ENCODE measurements at places on chromosomes 13 and 19.

DNA sequence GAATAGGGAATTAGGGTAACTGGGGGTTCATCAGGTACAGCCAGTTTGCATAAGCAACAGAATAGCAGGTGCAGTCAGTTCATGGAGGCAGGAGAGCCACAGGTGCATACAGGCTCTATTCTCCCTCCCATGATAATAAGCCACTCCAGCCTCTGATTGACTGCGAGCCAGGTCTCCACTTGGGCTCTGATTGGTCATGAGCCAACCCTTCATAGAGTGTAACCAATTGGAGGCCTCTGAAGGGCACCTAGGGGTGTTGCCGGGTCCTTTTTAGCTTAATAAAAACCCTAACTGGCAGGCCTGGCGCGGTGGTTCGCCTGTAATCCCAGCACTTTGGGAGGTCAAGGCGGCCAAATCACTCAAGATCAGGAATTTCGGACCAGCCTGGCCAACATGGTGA, 8.7 kb upstream of the CKM start:
- DNase-seq: no peak

- DNase-seq: no peak
Measured at GRCh38 chr19:49976496-49976895, 15.5 kb upstream of the SIGLEC11 start.

DNA sequence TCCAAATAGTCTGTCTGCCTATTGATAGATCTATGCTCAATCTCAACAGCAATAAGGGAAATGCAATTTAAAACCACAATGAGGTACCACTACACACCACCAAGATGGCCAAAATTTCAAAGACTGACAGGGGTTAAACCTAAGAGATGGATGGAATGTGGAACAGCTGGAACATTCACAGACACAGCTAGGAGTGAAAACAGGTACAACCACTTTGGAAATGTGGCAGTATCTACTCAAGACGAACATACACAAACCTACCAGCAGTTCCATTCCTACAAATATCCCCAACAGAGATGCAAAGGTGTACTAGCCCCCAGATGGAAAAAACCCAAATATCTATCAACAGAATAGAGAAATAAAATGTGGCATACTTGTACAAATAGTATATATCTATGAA, 86.4 kb downstream of the TSC22D1 start:
- no peak for DNase-seq

DNA sequence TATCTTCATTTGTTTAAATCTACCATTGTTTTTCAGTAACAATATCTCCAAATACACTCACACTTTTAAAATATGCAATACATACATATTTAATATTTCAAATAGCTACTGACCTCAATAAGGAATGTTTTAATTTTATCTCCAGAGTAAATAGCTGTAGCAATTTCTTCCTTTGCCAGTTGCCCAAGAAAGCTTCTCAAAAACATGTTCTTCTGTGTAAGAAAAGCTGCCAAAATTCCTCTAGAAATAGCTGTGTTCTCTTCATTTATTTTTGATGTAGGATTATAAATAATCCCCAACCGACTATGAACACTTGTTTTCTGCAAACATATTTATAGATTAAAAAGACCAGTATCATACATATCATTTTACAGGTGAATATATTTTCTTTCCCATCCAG, 150.5 kb downstream of the UGGT2 start:
- no peak for DNase-seq

DNA sequence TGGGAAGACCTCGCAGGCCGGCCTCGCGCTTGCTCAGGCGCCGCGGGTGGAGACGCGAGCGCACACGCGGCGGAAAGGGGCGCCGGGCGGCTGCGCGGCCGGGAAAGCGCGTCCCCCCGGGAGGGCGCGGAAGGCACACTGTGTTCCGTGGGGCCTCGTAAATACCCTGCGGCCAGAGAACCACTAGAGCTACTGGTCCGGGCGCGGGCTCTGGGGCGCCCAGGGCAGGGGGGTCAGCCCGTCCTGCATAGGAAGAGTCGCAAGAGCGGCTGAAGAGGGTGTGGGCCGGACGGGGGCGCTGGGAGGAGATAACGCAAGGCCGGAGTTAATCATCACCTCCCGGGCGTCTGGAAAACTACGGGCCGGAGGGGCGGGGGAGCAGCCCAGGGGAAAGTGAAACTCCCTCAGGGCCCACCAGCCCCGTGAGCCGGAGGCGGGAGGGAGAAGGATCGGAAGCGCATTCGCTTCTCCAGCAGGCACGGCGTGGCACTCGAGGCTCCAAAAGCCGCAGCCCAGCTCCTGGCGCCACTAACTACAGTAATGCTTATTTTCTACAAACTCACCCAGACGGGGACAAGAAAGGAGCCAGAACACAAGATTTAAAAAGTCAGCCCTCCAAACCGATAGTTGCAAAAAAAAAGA, 1.1 kb upstream of the WBP4 start:
- DNase-seq: peak; percentile 87

GRCh38 chr19:58261600-58261967, 17.2 kb upstream of the ZNF8 start:
- no peak for DNase-seq

DNA sequence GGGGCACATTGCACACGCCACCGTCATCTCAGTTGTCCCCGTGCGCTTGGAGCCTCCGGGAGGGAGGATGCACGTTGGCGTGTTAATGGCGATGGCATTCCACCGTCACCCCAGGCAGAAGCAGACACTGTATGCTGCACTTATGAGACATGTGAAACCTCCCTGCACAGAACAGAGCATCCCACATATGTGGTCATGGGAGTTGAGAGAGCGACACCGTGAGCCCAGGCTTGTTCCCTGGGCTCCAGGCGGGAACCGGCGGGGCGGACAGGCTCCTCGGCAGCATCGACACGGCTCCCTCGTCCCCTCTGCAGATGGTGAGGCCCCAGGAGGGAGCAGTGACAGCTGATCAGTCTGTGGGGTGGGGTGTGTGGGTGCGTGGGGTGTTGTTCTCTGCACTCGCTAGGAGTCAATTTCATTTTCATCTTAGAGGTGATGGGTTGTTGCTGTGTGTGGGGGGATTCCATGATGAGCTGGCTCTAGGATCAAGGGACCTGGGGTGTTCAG, 40.4 kb downstream of the CRTC1 start:
- DNase-seq: no peak

GRCh38 chr13:33197541-33197971, 88.0 kb downstream of the STARD13 start:
- DNase-seq: no peak

GRCh38 chr13:23788459-23788858, 100.7 kb downstream of the MIPEP start:
- no peak for DNase-seq

GRCh38 chr13:35850569-35850968, 280.6 kb downstream of the DCLK1 start:
- DNase-seq: no peak

- DNase-seq: no peak
Measured at GRCh38 chr13:114140131-114140905, 7.9 kb upstream of the RASA3 start.

DNA sequence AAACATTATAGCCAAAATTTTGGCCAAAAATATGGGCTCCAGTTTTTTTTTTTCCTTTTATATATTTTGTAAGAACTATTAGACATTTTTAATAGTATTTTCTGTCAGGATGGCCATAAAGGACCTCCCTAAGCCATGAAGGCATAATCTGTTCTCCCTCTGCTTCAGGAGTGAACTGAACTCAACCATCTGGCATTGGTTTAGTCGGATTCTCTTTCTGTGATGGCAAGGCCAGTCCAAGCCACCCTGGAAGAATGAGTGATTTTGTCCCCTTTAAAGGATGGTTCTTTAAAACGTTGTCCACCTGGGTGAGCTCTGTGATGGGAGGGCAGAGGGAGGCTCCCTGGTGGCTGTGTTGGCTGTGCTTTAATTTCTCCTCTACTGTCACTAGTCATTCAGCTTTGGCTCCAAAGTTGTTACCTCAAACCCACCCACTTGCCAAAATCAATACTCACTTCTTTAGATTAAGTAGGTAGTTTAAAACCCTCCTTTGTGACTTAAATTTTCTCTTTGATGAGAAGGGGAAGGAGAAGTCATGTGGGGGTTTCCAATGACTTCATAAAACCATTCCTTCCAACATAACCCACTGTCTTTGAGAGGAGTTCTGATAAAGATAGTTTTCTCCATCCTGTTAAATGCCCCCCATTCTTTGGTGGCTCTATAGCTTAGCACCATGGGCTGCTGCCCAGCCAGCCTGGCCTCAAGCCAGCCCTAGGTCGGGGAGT, 4.4 kb downstream of the TNFRSF19 start:
- no peak for DNase-seq

DNA sequence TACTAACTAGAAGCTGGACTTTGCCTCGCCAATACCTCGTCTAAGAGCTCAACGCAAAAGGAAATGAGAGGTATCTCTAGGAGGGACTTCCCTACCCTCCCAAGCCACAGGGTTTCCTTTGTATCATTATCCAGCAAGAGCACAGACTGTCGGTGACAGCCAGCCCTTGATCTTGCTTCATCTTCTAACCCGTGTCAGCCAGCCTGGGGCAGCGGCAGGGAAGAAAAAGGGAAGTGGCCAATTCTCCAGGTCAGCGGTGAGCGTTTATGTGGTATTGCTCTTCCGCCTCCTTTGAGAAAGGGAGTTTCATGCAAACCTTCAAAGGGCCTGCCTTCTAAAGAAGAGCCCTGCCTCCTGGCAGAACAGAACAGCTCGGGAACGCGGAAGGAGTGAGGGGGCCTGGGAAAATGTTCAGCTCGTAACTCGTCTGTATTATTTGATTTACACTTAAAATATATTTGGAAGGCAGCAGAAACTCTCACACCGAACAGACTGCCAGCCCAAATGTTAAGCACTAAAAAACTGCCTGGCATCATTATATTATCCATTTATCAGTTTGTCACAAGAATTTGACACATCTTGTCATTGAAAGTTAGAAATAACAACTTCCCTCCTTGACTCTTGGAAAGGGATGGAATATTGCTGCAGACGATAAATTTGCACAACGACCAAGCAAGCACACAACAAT, 41.8 kb downstream of the EFNB2 start:
- no peak for DNase-seq

DNA sequence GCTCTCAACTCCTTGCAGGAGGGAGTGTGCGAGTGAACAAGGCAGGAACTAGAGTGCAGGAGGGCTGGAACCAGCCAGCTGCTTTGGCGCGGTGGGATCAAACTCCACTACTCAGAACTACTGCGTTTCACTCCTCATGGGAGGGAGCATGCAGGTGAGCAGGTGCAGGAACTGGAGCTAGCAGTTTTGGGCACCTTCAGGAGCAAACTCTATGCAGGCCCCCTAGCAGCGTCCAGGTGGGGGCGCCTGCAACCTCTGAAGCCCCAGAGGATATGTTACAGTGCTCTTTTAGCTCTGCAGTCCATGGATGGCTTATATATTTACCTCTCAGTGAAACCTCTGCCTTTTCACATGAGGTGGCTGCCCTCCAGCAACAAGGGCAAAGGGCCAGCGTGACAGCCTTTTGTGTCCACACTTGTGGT, 1303.4 kb downstream of the PCDH9 start:
- DNase-seq: no peak

DNA sequence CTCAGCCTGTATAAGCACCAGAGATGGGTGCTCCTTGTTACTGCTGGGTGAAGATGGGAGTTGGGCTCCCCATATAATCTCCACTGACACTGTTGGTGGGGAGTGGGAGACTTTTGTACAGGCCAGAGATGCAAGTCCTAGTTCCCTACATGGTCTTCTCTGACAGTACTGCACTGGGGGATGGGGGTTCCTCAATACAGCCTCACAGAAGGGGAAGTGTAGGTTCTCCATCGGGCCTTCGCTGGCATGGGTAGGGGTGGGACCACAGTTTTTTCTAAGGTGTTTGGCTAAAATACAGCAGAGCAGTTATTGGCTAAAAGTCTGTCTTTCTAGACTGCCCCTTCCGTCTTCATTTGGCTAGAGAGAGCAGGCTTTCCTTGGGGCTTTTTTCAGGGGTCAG, 167.2 kb upstream of the SERP2 start:
- no peak for DNase-seq

DNA sequence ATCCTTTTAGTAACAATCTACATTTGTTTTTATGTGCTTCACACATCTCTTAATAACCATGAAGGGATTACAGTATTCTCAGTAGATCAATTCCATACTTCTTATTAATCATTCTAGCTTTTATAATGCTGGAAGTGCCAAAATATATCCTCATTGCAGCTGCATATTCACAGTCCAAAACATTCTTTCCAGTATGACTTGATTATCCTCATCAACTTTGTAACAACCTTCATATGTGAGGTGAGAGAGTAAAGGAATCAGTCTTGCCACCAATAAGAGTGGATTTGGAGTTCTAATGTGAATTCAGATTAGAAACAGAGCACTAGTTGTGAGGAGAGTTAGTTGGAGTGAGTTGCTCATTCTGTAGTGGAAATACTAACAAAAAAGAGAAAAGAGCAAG, 208.0 kb upstream of the SPRY2 start:
- DNase-seq: no peak

GRCh38 chr19:55392820-55393761, 7.4 kb downstream of the RPL28 start:
- DNase-seq: no peak

DNA sequence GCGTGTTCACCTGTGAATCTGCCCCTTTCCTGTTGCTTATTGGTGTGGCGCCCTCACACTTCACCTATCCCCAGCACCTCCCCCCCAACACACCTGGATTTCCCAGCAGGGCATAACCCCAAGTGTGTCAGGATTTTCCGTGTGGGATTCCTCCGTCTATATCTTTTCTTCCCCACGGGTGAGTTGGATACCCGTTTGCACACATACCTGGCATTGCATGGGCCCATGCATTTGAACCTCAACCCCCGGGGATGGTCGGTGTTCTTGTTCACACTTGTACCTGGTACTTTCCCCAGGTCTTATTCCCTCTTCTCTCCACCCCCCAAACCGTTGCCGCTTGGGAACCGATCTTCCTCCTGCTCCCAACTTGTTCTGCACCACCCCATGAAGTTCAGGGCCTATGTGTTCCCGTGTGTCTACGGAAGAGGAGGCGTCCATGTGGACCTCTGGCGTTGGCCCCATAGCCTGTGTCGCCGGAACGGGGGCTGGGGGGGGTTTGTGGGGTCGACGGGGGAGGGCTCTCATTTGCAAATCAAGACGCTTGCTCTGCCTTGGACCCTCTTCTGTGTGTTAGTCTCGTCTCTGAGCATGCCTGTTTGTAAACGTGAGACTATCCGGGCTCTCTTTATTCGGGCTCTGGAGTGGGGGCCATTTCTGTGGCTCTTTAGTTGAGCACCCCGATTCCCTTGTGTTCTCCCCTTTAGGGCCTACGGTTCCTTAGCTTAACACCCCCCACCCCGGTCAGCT, 1.7 kb downstream of the PRR12 start:
- no peak for DNase-seq
